Sigmoid colon (tissue), 7 donors: ENCODE measurements at places on chromosomes 11 and 22. TPM values are rescaled to one million over a fixed set of nuclear protein-coding genes. Genes with fewer than 3 reads are reported as not detected.

DNA sequence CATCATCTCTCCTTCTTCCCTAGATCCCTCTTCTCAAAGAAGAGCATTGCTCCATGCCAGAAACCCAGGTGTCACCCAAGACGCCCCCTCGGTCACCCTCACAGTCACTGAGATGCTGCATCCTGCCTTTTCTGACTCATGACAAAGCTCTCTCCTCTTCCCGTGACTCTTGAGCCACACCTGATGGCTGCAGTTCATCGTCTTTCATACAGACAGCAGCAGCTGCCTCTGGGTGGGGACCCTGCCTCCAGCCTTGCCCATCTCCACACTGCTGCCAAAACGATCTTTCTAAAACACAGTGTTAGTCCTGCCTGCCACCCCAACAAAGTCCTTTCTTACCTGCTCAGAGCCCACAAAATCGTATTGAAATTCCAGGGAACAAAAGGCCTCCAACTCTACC is 44.8 kb downstream of the BUD13 start:
- no peaks in the 10 kb centered on the region for H3K27me3 ChIP-seq
- no peak for DNase-seq
- no peak overlapping the region for H3K27ac ChIP-seq
- no peaks in the 10 kb centered on the region for H3K4me1 ChIP-seq

GRCh38 chr11:65501186-65501471 is 2.3 kb downstream of the MALAT1 start:
- H3K36me3 ChIP-seq: peaks cover 46% of the 10 kb centered on the region
- H3K4me1 ChIP-seq: peaks cover 30% of the 10 kb centered on the region
- peak overlapping the region; percentile 92 for H3K4me3 ChIP-seq
- H3K27ac ChIP-seq: peak overlapping the region; percentile 98
- DNase-seq: no peak

DNA sequence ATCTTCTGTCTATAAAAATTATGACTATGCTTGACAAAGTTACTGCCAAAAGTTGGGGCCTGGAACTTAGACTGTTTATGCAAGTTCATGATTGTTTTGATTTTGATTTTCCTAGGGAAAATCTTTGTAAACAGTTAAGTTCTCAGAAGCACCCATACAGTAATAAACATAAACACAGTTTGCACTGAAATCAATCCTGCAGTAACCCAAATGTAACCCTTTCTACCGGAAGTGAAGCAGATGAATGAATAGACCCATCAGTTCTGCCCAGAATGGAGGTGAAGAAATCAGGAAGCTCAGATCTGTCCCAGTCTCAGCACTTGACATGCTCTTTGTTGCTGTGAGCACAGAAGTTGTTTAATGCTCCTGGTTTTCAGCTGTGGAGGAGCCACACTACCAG is 24.6 kb upstream of the C11orf96 start:
- no peak overlapping the region for H3K4me3 ChIP-seq
- no peak for DNase-seq
- H3K4me1 ChIP-seq: peaks cover 43% of the 10 kb centered on the region
- no peak overlapping the region for H3K27ac ChIP-seq
- H3K27me3 ChIP-seq: no peaks in the 10 kb centered on the region
- peaks cover 9% of the 10 kb centered on the region for H3K36me3 ChIP-seq

DNA sequence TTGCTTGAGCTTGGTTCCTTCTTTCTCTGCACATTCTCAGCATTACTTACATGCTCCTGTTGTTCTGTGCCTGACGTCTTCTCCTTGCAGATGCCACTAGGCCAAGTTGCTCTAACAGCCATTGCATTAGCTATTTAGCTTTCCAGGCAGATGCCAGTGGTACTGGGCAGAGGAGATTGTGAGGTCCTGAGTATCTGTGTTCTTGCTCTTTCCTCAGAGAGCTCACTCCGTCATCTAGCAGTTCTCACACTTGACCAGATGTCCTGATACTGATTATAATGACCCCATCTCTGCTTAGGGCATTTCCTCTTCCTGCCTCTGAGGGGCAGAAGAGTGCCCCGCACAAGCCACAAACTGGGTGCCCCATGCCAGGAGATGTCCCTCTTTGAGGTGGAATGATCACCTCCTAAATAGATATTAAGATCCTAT is 30.7 kb downstream of the ARHGAP1 start:
- H3K4me1 ChIP-seq: peaks cover 23% of the 10 kb centered on the region
- no peak overlapping the region for H3K27ac ChIP-seq
- no peak overlapping the region for H3K4me3 ChIP-seq
- H3K27me3 ChIP-seq: no peaks in the 10 kb centered on the region
- DNase-seq: peak; percentile 58
- H3K36me3 ChIP-seq: peaks cover 47% of the 10 kb centered on the region

- no peak for DNase-seq
- no peaks in the 10 kb centered on the region for H3K27me3 ChIP-seq
- H3K4me1 ChIP-seq: peaks cover 12% of the 10 kb centered on the region
- peaks cover 23% of the 10 kb centered on the region for H3K36me3 ChIP-seq
- no peak overlapping the region for H3K4me3 ChIP-seq
- H3K27ac ChIP-seq: no peak overlapping the region
Observed at GRCh38 chr22:29635734-29636357, 32.4 kb downstream of the NF2 start.

- no peak overlapping the region for H3K27ac ChIP-seq
- H3K27me3 ChIP-seq: no peaks in the 10 kb centered on the region
- DNase-seq: no peak
- H3K36me3 ChIP-seq: no peaks in the 10 kb centered on the region
- H3K4me3 ChIP-seq: no peak overlapping the region
Observed at GRCh38 chr11:85076535-85077330, 550.4 kb downstream of the DLG2 start.

- H3K4me3 ChIP-seq: no peak within 1 kb of the TSS
- H3K27ac ChIP-seq: no peak within 1 kb of the TSS
- H3K36me3 ChIP-seq: no peaks in the 10 kb centered on the region
- H3K4me1 ChIP-seq: no peaks in the 10 kb centered on the region
Observed at GRCh38 chr11:105023003-105023402, at the start of gene CASP5. TSS of gene CASP5 (minus strand) at chr11:105023168. CDS start at chr11:105023136, 32 bp downstream.

DNA sequence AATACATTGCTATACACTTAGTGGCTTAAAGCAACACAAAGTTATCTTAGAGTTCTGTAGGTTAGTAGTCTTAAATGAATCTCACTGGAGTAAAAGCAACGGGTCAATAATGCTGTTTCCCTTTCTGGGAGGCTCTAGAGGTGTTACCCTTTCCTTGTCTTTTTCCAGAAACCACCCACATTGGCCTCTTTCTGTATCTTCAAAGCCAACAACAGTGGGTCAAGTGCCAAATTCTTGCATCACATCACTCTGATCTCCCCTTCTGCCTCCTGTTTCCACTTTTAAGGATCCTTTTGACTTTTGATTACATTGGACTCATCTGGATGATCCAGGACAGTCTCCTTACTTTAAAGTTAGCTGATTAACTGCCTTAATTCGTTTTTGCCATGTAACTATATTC is 93.6 kb downstream of the DDX10 start:
- no peak for DNase-seq
- H3K4me3 ChIP-seq: no peak overlapping the region
- H3K36me3 ChIP-seq: no peaks in the 10 kb centered on the region

- H3K27ac ChIP-seq: no peak overlapping the region
- no peaks in the 10 kb centered on the region for H3K36me3 ChIP-seq
- no peak overlapping the region for H3K4me3 ChIP-seq
- peaks cover 3% of the 10 kb centered on the region for H3K4me1 ChIP-seq
- DNase-seq: no peak
- no peaks in the 10 kb centered on the region for H3K27me3 ChIP-seq
Observed at GRCh38 chr11:14112721-14113120, 150.2 kb downstream of the SPON1 start.

DNA sequence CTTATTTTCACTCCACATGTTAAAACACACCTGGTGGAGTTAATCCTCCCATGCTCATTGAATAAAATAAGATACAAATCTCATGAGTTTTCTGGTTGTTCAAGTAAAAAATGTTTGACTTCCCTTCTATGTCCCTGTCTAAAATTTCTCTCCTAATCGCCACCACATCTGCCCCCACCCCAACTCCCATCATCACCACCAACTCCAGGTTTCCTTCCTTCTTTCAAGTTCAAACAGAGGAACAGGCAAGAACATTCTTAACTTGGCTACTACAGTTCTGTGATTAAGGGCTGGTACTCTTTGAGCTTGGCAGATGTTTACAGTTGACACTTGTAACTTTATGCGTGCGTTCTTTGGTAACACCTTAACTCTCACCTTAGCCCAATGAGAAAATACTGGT is 9.1 kb upstream of the PSMA1 start:
- H3K4me1 ChIP-seq: no peaks in the 10 kb centered on the region
- DNase-seq: no peak
- no peaks in the 10 kb centered on the region for H3K36me3 ChIP-seq
- no peaks in the 10 kb centered on the region for H3K27me3 ChIP-seq
- no peak overlapping the region for H3K27ac ChIP-seq

GRCh38 chr11:46264030-46264429 is 13.4 kb upstream of the CREB3L1 start:
- H3K36me3 ChIP-seq: no peaks in the 10 kb centered on the region
- DNase-seq: no peak
- H3K27me3 ChIP-seq: no peaks in the 10 kb centered on the region

The MS4A15 gene
- total RNA-seq: not detected

The TTLL12 gene
- total RNA-seq: 21.3 TPM

The CERK gene
- total RNA-seq: 28.2 TPM

The CD248 gene
- 6.1 TPM for total RNA-seq

The OR5B17 gene
- not detected for total RNA-seq

The RASSF7 gene
- 4.3 TPM for total RNA-seq
